ENCODE measurements at places on chromosomes 13 and 19. TPM values are rescaled to one million over a fixed set of nuclear protein-coding genes. Genes with fewer than 3 reads are reported as not detected.

DNA sequence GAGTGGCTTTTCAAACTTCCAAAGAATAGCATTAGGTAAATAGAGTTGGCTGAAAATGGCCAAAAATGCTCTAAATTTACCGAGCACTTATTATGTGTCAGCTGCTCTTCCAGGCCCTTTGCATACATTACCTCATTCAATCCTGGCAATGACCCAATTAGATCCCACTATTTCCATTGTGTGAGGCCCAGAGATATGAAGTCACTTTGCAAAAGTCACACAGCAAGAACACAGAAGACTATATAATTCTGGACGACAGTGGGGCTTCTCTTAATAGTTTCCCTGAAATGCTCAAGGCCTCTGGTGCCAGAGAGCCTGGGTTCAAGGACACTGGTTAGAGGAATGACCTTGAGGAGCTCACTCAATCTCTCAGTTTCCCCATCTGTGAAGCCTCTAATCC is 146.8 kb downstream of the IER2 start:
- DNase-seq, result no peak

DNA sequence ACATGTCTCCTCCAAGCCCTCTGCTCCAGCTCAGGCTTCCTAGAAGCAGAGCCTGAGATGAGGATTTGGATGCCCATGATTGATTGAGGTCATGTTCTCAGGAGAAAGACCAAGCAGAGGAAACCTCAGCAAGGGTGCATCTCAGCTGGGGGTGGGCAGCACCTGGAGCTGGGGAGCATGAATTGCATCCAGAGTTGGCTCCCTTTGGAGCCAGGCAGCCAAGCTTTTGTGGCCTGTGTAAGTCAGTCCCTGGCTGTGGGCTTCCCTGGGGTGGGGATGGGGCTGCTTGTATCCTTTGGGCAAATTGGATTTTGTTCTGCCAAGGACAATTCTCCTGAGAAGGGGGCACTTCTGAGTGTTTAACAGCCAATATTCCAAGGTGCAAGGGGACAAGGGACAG is 91.5 kb upstream of the WASF3 start:
- no peak for DNase-seq

The ADGRE3 gene
- total RNA-seq, result 0.51 TPM

DNA sequence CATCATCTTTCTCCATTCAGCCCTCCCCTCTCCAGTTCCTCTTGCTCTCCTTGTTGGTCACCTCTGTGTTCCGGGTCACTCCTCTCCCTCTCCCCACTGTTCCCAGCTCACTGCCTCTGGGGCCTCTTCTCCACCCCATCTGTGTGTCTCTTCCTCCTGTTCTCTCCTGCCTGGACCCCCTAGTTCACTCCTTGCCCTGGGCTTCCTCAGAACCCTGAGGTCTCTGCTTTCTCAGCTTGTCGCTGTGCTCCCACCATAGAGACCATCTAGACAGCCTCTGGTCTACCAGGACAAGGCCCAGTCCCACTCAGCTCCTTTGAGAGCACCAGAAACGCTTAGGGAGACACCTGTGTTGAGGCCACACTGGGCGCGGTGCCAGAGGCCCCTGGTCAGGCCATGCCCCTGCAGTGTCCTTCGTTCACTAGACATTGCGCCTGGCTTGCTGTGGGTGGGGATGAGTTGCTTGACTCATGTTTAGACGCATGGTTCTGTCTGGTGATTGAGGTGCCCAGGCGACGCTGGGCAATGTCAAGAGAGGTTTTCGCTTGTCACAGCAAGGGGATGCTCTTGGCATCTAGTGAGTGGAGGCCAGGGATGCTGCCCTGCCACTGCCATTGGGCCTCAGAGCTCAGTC is 4.8 kb downstream of the LENG9 start:
- DNase-seq, result no peak

The BRME1 gene
- total RNA-seq, result 7.0 TPM

The PEPD gene
- 55.8 TPM for total RNA-seq

GRCh38 chr19:50501568-50502475 is 9.2 kb downstream of the JOSD2 start:
- no peak for DNase-seq

The NAT14 gene
- total RNA-seq, result 63.0 TPM

The PTPRH gene
- 1.3 TPM for total RNA-seq

DNA sequence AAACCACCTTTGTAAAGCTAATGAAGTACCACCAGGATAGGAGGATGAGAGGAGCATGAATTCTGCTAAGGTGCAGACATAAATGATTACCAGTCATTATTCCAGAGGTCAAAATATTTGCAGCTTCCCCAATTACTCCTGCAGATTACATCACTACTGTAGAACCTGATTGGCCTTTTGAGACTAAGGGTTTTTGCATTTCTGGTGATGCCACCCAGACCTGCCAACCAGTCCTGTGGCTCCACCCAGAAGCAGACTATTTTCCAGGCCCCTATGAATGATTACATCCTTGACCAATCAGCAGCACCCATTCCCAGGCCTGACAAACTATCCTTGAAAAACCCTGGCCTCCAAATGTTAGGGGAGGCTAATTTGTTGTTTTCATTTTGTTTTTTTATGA is 11.2 kb upstream of the KCNC3 start:
- no peak for DNase-seq

- no peak for DNase-seq
These were observed 168.3 kb downstream of the COL4A1 start for GRCh38 chr13:110138700-110139036.

The CEACAM7 gene
- total RNA-seq, result not detected

- DNase-seq, result no peak
These were observed 97.3 kb downstream of the STARD13 start for GRCh38 chr13:33188093-33188882.

GRCh38 chr13:53327680-53328315 is 299.2 kb downstream of the OLFM4 start:
- DNase-seq, result no peak

GRCh38 chr13:72689181-72689696 is 38.2 kb downstream of the MZT1 start:
- no peak for DNase-seq

The SH2D3A gene
- not detected for total RNA-seq

The RNF17 gene
- total RNA-seq, result not detected

DNA sequence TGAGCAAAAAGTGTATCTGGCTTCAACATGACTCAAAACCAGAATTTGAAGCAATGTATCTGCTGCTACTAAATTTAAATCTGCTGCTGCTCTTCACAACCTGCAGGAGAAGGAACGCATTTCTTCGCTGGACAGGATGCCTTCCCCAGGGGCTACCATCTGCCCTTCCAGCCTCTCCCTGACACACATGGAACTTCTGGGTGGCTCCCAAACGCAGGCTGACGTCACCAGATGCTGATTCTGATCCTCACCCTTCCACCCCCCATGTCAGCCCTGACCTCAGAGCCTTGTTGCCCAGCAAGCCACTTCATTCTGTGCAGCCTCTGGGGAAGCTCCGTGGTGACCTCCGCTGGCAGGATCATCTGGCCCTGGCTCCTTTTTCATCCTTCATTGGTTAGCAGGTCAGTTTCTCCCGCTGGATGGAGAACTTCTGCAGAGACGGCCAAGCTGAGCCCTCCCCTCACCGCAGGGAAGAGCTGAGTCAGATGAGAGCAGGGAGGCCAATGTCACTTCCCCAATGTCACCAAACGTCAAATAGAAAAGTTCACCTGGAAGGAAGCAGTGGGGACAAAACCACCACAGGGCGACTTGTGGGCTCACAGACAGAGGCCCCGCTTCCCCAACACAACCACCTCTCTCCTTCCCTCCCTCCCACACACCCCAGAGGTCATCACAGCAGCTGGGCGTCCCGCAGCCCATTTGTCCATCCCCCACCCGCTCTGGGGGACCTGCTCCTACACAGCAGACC is 14.0 kb upstream of the RAB20 start:
- no peak for DNase-seq

DNA sequence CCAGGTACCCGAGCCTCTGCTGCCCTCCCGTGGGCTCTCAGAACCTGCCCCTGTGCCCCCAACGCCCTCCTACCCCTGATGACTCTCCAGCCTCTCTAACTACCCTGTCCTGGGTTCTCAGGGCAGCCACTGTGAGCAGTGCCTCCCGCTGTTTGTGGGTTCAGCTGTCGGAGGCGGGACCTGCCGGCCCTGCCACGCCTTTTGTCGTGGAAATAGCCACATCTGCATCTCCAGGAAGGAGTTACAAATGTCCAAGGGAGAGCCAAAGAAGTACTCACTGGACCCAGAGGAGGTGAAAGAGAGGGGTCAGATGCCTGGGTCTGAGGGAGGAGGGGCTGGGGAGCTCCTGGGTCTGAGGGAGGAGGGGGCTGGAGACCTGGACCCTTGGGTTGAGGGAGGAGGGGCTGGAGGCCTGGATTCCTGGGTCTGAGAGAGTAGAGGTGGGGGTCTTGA is 20.0 kb downstream of the CNFN start:
- no peak for DNase-seq

The DCT gene
- 3.9 TPM for total RNA-seq

The THAP8 gene
- 7.7 TPM for total RNA-seq

The C13orf46 gene
- total RNA-seq, result 4.0 TPM

DNA sequence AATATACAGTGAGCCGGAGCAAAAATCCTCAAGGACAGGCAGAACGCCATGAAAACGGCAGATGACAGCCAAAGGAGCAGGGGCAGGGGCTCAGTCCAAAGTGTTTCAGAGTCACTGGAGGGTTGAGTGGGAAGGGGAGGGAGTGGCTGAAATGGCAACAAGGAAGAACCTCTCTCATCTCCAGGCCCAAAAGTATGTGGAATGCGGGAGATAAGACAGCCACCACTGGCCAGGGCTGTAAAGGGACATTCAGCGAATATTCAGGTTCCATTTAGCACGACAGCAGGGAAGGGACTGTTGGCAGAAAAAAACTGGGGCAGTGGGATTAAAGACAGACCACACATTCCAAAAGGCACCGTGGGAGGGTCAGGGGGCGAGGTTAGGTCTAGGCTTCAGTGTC is 48.4 kb downstream of the USPL1 start:
- no peak for DNase-seq

The PINLYP gene
- 4.6 TPM for total RNA-seq

GRCh38 chr13:99655351-99656091 is 154.2 kb downstream of the TM9SF2 start:
- no peak for DNase-seq

The SIGLECL1 gene
- total RNA-seq, result not detected

GRCh38 chr13:46668302-46668720 is 115.3 kb downstream of the LRCH1 start:
- DNase-seq, result no peak

- DNase-seq, result no peak
These were observed 75.8 kb upstream of the UBAC2 start for GRCh38 chr13:99124794-99125316.

The CGB5 gene
- not detected for total RNA-seq

The ZNF443 gene
- 5.3 TPM for total RNA-seq

GRCh38 chr13:113091891-113092775 is 13.5 kb upstream of the F7 start:
- no peak for DNase-seq

The CACNA1A gene
- 232 TPM for total RNA-seq

GRCh38 chr13:43021926-43022670 is 1.3 kb upstream of the DNAJC15 start:
- no peak for DNase-seq

DNA sequence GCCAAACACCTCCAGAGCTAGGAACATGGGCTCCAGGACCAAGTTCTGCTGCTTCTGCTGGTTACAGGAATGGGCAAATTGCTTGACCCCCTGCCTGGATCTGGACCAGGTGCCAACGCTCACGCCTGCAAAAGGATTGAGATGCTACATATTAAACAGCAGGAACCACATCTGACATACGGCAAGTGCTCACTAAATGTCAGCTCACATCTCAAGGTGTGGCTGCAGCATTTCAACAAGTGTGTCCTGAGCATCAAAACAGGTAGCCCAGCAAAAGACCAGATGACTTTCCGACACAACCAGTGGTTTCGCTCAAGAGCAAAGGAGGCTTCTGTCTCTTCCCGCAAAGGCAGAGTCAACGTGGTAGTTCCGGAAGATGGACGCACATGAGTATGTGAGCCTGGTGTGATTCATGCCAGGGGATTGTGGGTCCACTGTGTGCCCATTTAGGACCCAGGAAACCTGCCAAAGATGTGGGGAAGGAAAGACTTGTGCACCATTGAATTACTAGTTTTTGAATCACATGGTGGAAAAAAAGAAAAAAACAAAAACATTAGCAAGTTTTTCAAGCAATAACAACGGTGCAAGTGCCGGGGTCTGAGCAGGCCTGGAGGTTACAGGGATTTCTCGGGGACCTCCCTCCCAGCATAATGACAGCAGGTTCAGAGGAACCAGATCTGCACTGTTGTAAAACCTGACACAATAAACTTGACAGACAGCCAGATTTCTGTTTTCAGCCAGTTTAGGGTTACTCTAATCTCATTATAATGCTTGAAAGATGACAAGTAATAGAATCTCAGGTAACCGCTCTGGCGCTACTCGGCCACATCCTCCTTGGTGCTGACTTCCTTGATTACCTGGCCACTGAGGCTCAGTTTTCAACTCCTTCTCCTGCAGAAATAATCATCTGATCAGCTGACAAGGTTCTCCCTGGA is 77.9 kb downstream of the SOX1 start:
- DNase-seq, result no peak

DNA sequence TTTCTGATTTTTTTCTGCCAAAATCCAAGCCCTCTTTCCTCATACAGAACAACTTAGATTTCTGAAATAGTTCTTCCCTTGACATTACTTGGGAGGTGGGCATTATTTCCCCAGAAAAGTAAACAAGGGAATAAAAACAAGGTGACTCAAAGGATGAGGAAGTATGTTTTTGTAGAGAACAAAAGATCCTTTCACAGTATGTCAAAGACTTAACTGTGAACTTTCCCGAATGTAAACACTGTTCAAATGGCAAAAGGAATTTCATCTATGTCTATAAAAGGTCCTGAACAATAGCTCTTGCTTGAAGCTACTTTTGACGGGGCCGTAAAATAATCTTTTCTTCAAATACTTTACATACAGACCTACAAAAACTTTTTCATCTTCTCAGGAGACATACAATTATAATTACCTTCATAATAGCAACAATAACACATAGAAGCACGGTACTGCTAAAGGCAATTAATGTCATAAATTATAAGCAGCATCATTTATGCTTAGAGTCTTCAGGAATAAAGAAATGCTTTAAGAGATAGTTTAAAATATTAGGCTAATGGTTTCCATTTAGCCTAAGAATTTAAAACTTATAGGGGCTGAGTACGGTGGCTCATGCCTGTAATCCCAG is 191.1 kb downstream of the RGCC start:
- no peak for DNase-seq

- DNase-seq, result no peak
These were observed 41.5 kb upstream of the MEDAG start for GRCh38 chr13:30864433-30865122.

DNA sequence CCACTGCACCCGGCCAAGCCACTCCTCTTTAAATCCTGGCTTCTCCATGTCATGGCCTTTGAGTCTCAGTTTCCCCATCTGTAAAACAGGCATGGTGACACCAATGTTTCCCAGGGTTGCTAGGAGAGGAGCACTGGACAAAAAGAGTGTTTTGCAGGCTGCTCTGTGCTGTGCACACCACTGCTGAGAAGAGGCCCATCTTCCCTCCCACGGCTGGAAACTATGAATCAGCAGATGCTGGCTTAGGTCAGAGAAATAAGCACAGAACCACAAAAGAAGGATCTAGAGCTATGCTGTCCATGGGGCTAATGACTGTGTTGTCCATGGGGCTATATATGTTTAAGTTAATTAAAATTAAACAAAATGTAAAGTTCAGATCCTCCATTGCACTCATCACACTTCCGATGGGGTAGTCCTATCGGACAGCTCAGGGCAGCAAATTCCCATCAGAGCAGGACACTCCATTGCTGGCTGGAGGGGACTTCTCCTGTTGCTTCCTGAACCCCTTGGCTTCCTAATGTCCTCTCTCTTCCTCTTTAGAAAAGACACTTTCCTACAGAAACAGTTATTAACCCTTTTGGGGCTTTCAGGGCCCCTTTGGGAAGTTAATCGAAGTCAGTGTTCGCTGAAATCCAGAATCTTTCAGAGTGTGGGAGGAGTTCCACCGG is 37.1 kb downstream of the TSHZ3 start:
- DNase-seq, result no peak

The BABAM1 gene
- total RNA-seq, result 126 TPM

The SPRY2 gene
- total RNA-seq, result 41.7 TPM

All from dorsolateral prefrontal cortex (tissue), 122 donors.